ENCODE measurements at places on chromosomes 16 and 17.

- DNase-seq = no peak
Measured at GRCh38 chr17:51508048-51508447, 247.7 kb downstream of the UTP18 start.

DNA sequence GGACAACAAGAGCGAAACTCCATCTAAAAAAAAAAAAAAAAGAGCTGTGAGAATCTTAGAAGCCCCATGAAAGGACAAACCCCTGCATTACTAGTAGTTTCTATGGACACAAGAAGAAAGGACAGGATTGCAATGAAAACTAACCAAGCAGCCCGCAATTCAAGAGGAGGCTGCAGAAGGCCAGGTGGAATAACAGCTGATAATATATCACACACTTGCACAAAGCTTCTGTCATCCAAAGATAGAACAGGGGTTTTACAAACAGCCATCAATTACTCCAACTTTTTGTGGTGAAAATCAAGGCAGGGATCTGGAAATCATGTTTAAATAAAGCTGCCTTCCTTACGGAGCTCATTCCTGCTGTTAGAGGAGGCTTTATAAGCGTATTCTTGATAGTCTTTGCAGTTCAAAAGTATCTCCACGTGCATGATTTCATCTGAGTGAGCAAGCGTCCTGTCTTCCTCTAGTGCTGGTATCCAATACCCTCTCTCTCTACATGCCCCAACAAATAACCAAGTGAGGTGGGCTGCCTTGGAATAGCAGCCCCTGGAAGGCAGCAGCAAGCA lies 23.1 kb upstream of the TMEM94 start:
- DNase-seq = no peak

DNA sequence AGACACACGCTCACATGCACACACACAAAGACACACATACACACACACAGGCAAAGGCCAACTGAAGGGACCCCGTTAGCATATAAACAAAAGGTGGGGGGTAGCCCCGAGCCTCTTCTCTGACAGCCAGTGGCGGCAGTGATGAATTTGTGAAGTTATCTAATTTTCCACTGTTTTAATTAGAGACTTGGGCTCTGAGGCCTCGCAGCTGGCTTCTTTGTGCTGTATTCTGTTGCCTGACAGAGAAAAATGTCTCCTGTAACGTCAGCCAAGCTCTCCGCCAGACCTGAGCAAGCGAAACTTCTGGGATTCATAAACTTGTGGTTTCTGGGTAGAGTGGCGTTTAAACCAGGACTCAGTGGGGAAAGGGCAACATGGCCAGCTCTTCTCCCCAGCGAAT lies 113.9 kb upstream of the FOXF1 start:
- no peak for DNase-seq

DNA sequence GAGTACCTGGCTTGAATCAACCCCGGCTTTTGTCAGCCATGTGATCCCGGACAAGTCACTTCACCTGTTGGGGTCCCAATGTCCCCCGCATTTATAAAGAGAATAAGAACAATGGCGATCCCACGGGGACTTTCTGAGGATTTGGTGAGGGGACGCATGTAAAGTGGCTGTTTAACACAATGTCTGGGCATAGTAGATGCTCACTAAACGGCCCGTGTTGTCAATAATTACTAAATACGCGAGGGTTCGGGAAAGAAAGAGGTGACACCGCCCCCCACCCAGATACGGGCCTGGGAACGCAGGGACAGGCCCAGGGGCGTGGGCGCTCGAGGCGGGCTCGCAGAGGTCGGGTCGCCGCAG lies 1.8 kb downstream of the SYNGR3 start:
- no peak for DNase-seq

GRCh38 chr17:50352693-50353599 lies 7.0 kb downstream of the XYLT2 start:
- no peak for DNase-seq

GRCh38 chr16:81514568-81515258 lies 70.1 kb downstream of the CMIP start:
- no peak for DNase-seq

- no peak for DNase-seq
Measured at GRCh38 chr17:61410141-61411010, 10.7 kb downstream of the TBX2 start.

DNA sequence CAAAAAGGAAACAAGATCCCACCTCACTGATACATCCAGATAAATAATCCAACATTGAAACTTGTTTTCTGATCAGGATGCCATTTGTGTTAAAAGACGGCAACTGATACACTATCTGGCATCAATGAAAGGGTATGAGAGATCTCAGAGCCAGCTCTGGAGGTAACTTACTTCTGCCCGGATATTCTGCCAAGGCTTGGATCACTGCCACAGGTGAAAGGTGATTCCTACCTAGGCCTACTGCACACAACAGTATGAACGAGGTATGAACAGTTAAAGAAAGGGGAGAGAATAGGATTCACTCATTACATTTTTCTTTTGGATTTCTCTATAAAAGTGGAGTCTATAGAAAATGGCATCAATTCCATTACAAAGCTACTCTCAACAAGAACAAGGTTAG lies 136.1 kb downstream of the HS3ST3A1 start:
- DNase-seq = no peak

DNA sequence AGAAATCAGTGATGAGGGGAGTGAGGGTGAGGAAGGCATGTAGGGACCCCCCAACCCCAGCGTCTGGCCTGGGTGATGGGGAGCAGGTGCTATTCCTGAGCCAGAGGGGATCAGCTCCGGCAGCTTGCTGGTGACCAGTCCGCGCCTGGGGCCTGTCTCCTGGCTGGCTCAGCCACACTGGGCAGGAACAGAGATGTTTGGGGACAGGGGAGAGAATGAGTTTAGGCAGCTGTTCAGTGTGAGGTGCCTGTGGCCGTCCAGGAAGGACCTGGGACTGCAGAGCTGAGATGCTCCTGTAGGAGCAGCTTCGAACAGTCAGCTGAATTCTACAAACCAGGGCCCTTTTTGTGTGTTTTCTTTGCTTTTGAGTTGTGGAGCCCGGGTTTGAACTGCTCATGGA lies 23.2 kb upstream of the SPNS2 start:
- DNase-seq = no peak

DNA sequence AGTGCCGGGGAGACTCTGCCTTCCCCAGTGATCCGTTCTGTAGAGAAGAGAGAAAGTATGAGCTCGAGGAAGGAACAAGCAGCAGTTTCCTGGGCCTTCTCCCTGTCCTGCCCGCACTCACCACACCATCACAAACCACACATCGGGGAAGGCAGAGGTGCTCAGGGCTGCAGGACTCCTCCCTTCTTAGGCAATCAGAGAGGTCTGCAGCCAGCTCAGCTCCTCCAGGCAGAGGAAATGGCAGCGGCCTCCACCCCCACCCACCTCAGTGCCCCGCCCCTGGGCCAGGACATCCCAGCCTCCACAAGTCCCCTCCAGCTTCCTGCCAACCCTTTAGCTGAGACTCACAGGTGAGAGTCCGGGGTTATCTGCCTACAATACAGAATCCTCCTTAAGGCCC lies 2.0 kb downstream of the ZNF319 start:
- DNase-seq = no peak

GRCh38 chr17:74227271-74228080 lies 14.1 kb downstream of the TTYH2 start:
- no peak for DNase-seq

DNA sequence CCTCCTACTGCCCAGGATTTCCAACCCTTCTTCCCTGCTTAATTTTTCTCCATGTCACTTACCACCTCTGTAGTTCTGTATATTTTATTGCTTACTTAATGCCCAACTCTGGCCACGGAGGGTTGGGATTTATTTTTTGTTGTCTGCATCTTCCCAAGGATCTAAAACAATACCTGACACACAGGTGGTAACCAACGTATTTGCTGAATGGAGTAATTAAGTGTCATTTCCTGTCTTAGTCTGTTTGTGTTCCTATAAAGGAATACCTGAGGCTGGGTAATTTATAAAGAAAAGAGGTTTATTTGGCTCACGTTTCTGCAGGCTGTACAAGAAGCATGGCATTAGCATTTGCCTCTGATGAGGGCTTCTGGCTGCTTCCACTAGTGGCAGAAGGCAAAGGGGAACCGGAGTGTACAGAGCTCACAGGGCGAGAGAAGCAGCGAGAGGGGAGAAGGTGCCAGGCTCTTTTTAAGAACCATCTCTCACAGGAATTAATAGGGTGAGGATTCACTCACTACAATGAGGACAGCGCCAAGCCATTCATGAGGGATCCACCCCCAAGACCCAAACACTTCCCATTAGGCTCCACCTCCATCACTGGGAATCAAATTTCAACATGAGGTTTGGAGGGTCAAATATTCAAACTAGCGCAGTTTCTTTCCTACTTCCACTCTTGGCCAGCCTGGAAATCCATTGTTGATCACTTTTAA lies 44.8 kb downstream of the ERN1 start:
- no peak for DNase-seq

Data from SW 1271 (cell line).